Left renal pelvis (tissue), 4 donors: ENCODE measurements at places on chromosomes 3 and 15. TPM values are rescaled to one million over a fixed set of nuclear protein-coding genes. Genes with fewer than 3 reads are reported as not detected.
A peak's percentile ranks its signal among the peaks of the same experiment; 100 is the strongest.

HIGD2B gene
- polyA plus RNA-seq: not detected

DNA sequence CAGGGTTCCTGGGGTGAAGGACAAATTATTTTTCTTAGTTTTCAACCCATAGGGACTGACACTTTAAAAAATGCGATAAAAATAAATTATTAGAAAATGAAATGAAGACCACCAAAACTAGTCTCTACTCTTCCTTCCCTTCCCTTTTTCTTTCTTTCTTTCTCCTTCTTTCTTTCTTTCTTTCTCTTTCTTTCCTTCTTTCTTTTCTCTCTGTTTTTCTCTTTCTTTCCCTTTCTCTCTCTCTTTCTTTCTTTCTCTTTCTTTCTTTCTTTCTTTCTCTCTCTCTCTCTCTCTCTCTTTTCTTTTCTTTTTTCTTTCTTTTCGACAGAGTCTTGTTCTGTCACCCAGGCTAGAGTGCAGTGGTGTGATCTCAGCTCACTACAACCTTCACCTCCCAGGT lies 99.3 kb upstream of the TNFAIP8L3 start:
- no peak for DNase-seq

DNA sequence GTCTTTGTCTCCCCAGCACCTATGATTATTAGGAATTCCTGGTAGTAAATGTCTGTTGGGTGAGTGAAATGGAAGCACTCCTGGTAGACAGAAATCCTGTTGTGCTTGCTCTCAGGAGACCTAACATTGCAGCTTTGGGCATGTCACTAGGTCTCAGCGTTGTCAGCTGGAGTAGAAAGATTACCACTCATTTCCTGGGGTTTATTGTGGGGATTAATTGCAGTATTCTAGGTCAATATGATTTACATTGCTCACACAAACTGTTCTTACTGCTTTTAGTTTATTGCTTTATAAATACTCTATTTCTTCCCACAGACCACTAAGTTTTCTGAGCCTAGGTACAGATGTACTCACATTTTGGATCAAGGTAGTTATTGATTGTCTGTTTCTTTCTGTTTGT lies 5.1 kb downstream of the TSEN2 start:
- DNase-seq: peak; percentile 42

GRCh38 chr15:70125605-70126004 lies 27.9 kb upstream of the TLE3 start:
- no peak for DNase-seq

PCOLCE2 gene
- polyA plus RNA-seq: 3.6 TPM

HHATL gene
- polyA plus RNA-seq: 0.81 TPM

- DNase-seq: no peak
Measured at GRCh38 chr3:29695201-29695600, 414.3 kb downstream of the RBMS3 start.

- DNase-seq: peak; percentile 37
Measured at GRCh38 chr3:11164607-11165006, 10.3 kb downstream of the HRH1 start.

DNA sequence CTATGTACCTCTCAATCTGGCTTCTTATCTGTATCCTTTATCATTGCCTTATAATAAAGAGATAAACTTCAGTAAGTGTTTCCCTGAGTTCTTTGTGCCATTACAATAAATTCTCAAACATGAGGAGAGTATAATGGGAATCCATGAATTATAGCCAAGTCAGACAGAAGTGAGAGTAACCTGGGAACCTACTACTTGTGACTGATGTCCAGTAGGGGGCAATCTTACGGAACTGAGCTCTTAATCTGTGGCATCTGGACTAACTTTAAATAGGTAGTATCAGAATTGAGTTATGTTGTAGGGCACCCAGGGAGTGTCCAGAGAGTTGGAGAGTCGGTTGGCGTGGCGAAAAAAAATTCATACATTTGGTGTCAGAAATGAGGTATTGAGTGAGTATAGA lies 542.6 kb downstream of the ZBBX start:
- no peak for DNase-seq

MORC1 gene
- 0.83 TPM for polyA plus RNA-seq
